Activated CD4-positive, alpha-beta T cell treated with anti-CD3 and anti-CD28 coated beads for 48 hours (primary cell): ENCODE measurements at places on chromosomes 1 and 21.

DNA sequence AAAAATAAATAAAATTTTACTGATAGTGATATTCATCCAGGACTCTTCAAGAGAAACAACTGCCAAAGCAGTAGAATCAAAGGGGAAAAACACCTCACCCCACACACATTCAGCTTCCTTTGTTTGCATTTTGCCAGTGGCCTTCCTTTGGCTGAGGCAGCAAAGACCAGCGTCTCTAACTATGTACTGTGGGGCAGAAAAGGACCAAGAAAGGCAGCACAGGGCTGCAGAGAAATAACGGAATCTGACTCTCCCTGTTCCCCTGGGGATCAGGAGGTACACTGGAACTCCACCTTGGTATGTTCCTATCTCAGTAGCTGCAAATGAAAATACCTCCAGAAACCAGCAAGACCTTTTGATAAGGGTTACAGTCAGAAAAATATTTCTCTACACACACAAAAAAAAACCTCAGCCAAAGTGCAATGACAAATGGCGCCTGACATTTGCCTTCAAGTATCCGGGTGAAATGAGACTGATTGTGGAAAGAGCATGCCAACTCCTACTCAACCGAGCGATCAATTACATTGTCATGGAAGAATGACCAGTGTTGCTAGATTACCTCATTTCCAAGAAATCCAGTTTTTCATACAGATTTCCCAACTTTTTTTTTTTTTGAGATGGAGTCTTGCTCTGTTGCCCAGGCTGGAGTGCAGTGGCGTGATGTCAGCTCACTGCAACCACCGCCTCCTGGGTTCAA is 50.9 kb downstream of the TARBP1 start:
- DNase-seq: no peak

DNA sequence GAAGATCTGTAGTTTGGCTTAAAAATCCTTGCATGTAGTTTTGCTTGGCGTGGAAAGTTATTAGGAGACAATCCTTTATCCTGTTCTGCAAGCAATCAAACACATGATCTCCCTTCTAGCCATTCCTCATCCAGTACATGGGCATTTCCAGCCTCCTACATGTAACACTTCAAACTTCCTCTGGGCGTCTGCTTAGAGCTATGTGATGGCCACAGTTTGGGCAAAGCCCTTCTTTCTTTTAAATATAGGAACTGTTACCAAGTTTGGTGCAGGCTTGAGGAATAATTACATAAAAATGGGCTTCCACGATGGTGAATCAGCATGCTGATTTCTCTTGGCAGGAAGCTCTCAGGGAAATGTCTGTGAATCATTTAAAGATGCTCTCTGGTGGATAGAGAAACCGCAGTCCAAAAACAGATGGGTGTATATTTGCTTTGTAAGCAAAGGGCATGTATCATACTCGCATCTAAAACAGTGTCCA is 176.9 kb upstream of the FMN2 start:
- no peak for DNase-seq

DNA sequence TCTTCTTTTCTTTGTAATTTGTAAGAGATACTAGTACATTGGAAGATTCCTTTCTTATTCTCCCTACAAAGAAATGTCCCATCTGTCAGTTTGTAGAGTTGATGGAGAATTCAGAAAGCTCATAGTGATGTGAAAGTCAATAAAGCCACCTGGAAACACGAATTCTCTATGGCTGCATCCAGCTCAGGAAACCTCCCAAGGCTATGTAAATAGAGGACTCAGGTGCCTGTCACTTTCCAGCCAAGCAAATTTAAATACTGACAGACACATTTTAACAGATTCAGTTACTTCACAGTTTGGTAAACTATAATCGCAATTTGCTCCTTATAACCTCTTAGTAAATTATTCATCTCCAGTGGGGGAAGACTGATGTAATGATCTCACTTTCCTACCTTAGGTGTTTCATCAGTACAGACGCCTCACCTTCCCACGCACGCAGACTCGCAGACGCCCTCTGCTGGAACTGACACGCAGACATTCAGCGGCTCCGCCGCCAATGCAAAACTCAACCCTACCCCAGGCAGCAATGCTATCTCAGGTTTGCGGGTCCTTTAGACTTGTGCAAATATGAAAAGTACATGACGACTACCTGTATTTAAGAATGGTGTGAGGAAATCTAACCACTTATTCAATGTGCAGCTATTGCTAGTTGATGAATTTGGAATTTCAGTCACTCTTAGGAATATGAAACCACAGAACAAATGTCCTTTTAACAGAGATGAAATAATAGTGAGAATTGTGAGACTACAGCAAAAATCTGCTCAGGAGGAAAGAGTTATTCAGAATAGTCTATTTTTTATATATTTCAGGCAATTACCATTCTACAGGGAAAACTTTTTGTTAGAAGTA is 60.6 kb downstream of the PTPRC start:
- peak; percentile 86 for DNase-seq

GRCh38 chr1:101050869-101051268 is 25.3 kb upstream of the DPH5 start:
- no peak for DNase-seq

DNA sequence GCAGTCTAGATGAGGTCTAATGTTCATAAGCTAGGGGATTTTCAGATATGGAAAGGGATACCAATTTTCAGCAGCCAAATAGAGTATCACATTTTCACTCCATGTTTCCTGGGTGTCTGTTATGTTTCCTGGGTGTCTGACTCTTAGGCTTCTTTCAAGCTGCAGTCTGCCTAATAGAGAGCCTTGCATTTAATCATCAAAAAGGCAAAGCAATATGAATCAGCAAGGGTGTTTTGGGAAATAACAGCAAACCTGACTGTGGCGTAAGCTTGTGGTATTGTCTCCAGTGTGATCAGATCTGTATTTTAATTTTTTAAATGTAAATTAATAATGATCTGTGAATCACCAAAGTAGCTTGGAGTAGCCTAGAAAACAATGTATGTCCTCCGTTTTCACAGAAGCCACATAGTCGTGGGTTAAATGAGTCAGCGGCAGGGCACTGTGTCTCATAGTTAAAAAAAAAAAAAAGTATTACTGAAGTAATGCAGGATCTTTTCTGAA is 10.4 kb downstream of the LGALS8 start:
- DNase-seq: peak; percentile 64

GRCh38 chr1:172670791-172671190 is 11.9 kb downstream of the FASLG start:
- DNase-seq: peak; percentile 39

DNA sequence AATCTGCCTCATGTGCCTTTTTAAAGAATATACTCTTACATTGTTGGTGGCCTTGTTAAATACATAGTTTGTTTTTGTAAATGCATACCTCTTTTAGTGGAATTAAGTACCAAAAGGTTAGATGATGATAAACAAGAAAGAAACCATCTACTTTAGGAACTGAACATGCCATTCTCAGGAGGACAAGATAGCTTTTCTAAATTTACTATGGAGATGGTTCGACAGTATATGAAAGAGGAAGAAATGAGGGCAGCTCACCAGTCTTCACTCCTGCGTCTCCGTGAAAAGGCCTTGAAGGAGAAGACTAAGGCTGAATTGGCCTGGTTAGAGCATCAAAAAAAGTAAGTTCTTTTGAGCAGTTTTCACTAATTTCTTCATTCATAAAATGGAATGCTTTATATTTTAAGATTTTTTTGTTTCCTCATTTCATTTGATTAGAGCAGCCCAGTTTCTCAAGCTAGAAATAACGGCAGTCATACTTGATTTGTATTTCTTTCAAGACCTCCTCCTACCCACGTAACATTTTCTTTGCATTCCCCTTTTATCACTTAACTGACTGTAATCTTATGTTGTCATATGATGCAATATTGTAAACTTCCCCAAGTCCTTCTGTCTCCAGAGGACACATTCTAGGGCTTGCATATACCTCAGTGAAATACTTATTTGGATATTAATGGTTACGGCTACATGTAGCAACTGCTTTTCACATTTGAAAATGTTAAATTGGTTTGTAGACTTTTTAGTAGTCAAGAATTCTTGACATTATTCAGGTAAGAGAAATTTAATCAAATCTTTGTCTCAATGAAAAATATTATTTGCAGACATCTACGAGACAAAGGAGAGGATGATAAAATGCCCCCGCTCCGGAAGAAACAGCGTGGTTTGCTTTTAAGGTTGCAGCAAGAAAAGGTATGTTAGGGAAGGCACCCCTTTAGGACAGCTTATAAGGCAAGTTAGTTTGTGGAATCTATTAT is 99.3 kb downstream of the CEP350 start:
- DNase-seq: no peak

DNA sequence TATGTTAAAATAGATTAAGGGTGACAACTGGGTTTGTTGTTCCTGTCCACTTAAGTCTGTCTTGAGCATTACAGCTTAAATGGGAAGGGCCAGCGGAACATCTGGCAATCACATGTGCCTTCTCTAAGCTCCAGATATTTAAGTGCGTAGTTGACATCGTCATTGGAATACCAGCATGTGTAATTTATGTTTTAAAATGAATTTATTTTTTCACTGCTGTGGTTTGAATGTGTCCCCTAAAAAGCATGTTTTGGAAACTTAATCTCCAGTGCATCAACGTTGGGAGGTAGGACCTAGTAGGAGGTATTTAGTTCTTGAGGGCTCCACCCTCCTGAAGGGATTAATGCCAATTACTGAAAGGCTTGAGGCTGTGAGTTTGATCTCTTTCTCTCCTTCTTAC is 13.4 kb downstream of the ZCCHC17 start:
- no peak for DNase-seq

DNA sequence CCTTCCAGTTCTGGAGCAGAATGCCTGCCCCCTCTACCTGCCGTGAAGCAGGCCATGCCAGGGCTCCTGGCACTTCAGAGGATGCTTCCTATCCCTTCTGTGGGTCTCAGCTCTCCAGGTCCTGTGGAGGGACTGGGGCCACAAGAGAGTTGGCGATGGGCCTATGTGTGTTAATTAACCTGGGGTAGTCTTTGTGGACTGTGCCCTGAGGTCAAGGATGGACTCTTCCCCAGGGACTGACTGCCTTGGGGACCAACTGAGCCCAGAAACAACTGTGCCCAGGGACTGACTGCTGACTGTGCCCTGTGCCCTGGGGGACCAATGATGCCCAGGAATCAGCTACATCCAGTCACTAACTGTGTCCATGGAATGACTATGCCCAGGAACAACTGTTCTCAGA is 37.5 kb upstream of the POU3F1 start:
- DNase-seq: no peak

DNA sequence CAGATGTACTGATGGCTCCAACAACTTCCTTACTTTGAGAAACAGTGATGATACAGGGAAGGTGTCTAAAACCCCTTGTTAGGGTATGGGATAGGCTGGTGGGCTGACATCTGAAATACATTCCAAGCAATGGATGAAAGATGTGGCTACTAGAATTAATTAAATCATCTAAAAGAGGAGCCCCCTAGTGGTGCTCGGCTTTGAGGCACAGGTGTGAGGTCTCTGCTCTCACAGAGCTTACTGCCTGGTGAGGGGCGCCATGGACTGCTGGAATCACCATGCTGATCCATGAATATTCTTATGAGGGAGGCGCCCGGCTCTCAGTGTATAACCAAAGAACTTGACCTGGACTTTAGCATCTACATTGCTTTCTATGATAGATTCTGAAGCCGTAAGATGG is 48.5 kb downstream of the GNG4 start:
- DNase-seq: peak; percentile 46

DNA sequence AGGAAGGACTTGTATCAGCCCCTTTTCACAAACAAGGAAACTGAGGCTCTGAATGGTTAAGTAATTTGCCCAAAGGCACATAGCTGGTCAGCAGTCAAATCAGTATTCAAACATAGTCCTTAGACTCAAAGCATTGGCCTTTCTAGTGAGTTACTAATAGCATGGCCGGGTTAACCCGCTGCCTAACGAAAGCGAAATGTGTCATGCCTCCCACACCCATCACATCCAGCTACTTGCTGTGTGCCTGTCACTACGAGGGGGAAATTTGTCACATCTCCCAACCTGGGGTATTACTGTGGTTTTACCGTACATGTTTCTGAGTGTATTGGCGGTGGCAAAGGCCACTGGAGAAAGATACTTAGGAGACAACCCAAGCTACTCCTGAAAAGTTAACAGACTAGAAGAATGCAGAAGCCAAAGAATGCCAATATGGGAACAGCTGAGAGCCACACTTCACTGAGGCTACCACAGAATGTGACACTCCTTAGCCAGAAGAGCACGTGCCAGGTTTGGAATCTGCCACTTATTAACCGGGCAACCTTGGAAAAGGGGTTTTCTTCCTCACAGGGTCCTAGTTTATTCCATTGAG is 363.5 kb downstream of the KCNH1 start:
- no peak for DNase-seq

- no peak for DNase-seq
Measured at GRCh38 chr1:58818075-58818474, 34.2 kb upstream of the JUN start.

- peak; percentile 89 for DNase-seq
Measured at GRCh38 chr1:19341201-19342061, 29.3 kb downstream of the SLC66A1 start.

GRCh38 chr1:34840426-34840825 is 19.1 kb downstream of the SMIM12 start:
- DNase-seq: no peak

DNA sequence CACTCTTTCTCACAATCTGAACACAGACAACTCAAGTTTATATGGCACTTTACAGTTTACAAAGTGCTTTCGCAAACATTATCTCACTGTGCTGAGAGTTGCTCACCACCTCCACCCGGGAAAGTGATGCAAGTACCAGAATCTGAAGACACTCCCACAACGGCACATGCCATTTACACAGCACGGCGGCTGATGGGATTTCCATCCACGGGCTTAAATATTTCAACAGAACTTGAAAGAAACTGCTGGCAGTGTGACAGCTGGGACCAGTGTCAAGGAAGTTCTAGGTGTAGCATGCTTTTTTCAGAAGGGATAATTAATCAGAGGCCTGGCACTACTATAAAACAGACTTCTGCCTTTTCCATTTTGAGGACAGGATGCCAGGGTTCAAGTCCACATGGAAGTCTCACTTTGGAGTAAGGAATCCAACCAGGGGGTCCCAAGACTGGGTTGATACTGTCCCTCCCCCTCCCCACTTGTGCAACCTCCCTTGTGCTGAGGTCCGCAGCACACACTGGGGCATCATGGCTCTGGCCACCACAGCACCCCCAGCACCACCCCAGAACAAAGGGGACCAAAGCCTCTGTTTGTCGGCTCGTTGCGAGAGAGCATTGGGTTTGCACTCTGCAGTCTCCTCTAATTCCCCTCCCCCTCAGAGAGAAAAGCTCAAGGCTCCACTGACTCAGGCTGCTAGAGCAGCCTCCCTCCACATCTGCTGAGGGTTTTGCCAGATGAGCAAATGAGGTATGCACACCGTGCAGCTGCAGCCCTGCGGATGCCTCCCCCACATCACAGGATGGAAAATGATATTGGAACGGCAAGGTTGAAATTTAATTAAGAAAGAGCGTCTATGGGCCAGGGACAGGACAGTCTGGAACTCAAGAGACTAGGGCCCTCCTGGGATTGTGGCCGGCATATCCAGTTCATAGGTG is 154.9 kb downstream of the TGFBR3 start:
- peak; percentile 66 for DNase-seq

DNA sequence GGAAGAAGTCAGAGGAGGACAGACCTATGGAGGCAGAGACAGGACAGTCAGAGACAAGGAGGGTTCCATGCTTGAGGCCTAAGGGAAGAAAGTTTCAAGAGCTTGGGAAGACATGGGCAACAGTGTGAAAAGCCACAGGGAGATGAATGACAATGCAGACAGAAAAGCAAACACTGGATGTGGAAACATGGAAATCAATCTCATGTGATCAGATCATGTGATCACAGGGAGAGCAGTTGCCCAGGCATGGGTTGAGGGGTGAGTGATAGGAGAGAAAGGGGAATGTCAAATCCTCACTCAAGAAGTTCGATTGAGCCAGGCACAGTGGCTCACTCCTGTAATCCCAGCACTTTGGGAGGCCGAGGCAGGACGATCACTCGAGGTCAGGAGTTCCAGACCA is 17.2 kb downstream of the PTAFR start:
- DNase-seq: no peak

- no peak for DNase-seq
Measured at GRCh38 chr1:1869469-1869868, 21.4 kb downstream of the GNB1 start.
